Naive thymus-derived CD4-positive, alpha-beta T cell (primary cell): ENCODE measurements at places on chromosomes 4 and X.

GRCh38 chr4:85784947-85785346 lies 310.0 kb downstream of the ARHGAP24 start:
- DNase-seq = no peak

DNA sequence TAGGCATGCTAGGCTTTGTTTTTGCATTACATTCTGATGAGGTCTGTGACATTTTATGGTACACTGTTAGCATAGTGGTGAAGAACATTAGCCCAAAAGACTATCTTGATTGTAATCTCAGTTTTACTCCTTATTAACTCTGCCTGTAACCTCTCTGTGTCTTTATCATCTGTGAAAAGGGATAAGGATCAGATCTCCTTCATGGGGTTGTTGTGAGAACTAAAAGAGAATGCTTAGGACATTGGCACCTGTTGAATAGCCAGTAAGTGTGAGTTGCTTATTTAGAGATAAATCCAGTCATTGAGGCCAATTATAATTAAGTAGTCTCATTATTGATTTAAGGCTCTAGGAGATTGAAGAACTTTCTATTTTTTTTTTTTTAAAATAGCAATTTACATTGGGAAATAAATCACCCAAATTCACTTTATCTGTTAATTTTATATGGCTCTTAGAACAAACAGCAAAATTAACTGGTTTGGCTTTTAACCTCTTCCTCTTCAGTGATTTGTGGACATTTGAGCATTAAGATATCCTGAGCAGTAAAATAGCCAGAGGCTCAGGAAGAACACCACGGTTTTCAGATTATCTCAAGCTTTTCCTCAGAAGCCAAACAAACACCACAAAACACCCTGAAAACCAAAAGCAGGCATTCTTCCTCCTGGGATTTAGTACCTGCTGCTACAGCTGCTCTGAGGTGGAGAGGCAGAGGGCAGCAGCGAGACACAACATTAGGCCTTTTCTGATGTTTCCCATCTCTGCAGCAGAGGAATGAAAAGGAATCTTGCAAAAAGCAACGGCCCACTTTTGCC lies 192.9 kb downstream of the ARHGAP10 start:
- DNase-seq = peak; percentile 10

DNA sequence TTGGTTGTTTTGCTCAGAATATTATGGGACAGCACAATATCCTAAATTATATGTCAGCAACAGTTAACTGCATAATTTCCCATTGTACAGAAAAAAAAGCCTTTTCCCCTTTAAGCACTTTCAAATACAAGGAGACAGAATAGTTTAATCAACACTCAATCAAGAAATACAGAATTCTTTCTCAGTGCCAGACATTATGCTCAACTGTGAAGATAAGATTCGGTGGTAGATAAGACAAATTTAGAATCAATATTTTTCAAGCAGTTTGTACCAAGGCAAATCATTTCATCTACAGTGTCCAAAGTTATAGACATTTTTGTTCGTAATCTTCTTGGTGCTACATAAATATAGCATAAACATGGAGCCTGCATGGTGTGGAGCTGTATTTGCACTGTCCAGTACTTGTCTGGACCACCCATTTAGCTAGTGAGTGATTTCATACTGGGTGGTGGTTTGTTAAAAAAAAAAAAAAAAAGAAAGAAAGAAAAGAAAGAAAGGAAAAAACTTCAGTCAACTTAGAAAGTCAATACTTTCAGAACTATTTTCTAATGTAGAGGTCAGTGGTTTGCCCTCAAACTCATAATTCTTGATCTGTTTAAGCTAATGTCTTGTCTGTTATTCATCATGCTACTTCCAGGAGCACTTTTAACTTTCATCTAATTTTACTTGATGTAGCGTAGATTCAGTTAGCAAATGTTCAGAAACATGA lies 522.9 kb downstream of the FAT4 start:
- no peak for DNase-seq

DNA sequence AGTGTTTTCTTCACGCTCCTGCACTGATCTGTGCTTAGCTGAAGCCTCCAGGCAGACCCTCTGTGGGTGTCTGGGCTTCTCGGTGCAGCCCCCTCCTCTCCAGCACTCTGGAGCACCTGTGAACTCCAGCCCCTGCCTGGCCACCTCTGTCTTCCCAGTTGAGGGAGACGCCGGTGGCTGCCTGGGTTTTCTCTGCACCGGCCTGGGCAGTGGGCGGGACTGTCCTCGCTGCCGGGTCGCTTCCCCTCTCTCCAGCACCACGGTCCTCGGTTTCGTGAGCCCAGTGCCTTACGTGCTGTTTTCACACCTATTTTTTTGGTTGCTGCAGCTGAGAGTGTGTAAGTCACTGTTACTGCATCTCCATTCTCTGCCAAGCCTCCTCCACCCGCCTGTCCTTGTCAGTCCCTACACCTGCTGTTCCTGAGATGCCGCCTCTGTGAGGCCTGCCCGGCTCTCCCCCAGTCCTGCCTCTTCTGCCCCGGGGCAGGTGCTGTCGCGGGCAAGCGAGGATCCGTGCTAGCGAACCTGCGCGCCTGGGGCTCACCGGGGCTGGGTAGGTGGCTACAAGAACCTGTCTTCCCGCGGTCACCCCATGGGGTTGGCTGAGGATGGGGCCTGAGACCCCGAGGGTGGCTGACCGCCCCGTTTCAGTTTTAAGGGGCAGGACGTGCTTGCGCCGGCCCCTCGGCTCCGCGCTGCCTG lies 2.4 kb upstream of the FGFRL1 start:
- no peak for DNase-seq

DNA sequence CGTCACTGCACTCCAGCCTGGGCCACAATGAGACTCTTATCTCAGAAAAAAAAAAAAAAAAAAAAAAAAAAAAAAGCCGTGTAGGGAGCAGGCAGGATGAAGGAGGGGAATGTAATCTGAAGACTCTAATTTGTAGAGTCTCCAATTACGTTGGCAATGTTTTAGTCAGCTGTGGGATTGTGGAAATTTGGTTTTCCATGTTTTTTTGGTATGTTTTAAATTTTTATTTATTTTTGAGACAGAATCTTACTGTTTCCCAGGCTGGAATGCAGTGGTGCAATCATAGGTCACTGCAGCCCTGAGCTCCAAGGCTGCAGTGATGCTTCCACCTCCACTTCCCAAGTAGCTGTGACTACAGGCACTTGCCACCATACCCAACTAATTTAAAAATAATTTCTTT lies 56.5 kb downstream of the NSD2 start:
- no peak for DNase-seq

GRCh38 chrX:27444093-27444908 lies 18.8 kb downstream of the PPP4R3C start:
- DNase-seq = no peak

DNA sequence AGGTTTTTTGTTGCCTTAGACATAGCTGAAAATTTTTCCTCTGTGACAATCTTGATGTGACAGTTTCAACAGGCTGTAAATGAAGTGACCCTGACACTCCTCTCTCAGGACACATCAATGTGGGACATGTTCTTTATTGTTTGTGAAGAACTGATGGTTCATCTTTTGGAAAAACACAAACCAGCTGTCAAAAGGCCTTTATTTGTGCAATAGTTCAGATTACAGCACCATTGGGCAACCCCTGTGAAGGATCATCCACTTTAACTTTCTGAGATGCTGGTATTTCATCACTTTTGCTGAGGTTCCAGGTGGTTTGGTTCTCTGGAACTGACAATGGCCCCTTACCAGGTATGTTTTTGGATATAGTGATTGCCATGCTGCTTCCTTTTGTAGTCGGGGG lies 40.3 kb downstream of the OSTC start:
- no peak for DNase-seq

GRCh38 chr4:170248576-170248975 lies 158.8 kb upstream of the AADAT start:
- no peak for DNase-seq

- no peak for DNase-seq
Measured at GRCh38 chrX:106499473-106499872, 112.3 kb upstream of the RADX start.

DNA sequence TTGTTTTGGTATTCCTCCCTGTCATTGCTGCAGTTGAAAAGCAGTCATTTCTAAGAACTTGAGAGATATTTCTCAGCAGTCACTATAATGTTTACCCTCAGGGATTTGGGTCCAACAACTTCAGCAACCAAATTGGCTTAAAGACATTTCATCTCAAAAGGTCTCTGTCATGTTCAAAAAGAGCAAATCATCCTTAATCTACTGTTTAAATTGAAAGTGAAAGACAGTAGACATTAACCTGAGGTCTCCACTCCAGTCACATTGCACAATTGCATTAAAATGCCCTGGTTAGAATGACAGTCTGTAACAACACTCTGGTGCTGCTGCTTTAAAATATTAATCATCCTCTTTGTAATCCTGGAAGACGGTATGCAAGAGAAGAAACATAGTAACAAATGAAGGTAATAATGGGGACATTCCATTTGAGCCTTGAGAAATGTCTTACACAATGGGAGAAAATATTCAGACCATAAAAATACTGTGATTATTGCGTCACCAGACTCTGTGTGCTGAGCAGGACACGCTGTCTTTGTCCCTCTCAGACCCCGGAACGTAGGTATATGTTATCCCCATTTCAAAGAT lies 90.2 kb upstream of the UNC5C start:
- DNase-seq = no peak
